ENCODE measurements at places on chromosomes 2 and 18. TPM values are rescaled to one million over a fixed set of nuclear protein-coding genes. Genes with fewer than 3 reads are reported as not detected.
A peak's percentile ranks its signal among the peaks of the same experiment; 100 is the strongest.

The TMEM163 gene
- 0.71 TPM for total RNA-seq

The VWC2L gene
- total RNA-seq: 0.23 TPM

The CCDC102B gene
- total RNA-seq: 6.5 TPM

The IL36RN gene
- total RNA-seq: not detected

The CROCC2 gene
- not detected for total RNA-seq

The FAP gene
- total RNA-seq: not detected

The MBD2 gene
- 36.2 TPM for total RNA-seq

The ICA1L gene
- 15.1 TPM for total RNA-seq

The CTIF gene
- total RNA-seq: 46.7 TPM

The ANKRD30B gene
- not detected for total RNA-seq

DNA sequence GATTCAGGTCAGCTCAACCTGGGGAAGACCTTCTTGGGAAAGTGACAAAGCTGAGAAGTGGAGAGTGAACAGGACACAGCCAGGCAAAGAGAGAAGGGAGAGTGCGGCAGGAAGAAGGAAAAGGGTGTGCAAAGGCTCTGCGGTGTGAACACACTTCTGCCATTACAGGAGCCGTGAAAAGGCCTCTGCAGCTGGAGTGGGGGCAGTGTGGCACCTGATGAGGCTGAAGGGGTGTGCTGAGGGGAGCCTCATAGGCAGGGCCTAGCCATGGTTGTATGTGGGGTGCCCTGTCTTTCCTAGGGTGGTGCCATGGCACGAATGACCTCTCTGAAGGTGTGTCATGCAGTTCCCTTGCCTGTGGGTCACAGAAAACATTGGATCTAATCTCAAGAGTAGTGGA, 347.6 kb downstream of the CYRIA start:
- no peak for DNase-seq

DNA sequence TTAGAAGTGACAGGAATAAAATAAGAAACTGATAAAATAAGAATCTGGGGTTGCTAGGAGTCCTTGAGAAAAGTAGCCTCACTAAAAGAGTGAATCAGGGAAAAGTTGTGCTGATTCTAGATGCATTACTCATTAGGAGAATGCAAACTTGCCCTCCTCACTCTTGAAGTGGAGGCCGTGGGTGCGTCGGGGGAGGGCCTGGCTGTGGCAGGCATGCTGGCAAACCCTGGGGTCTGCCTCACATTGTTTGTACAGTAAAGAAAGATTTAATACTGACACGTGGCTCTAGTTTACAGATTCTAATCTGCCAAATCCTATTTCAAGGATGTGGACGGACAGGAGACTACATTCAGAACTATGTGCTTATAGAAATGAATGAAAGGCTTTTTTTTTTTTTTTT, 41.9 kb downstream of the TANC1 start:
- DNase-seq: no peak

- DNase-seq: no peak
Measured at GRCh38 chr18:53261241-53261640, 921.2 kb downstream of the DCC start.

- DNase-seq: no peak
Measured at GRCh38 chr2:37779611-37780386, 108.4 kb upstream of the CDC42EP3 start.

DNA sequence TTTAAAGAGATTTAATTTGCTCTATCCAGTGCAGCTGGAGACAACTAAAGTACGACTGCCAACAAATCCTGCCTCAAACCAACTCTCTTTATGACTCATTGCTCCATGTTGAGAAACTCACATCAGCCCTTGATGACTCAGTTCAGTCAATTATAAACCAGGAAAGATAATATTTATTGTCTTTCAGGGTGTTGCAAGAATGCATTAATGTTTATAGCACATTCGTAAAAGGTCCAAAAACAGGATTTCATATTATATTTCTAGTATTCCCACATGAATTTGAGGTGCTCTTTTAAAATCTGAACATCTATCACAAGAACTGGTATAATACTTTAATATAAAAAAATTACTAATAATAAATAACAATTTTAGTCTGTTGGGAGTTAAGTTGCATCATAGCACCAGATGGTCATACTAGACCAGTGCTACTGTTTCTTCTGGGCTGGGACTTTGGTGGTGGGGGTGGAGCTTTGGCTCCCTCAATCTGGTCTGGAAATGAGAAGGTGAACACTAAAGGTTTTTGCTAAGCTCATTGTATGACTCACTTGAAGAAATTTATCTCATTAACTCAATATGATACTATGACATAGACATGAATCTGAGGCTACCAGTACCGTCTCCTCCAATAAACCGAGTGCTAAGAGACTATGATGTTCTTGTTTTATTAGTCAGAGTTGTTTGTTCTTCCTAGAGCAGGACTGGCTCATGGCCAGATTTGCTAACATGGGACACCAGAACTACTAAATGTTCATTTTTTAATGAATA, 26.6 kb upstream of the MAP3K20 start:
- no peak for DNase-seq

GRCh38 chr2:30611583-30611982, 164.5 kb downstream of the LCLAT1 start:
- DNase-seq: no peak

- DNase-seq: no peak
Measured at GRCh38 chr2:101688261-101688660, 9.2 kb upstream of the MAP4K4 start.

- DNase-seq: no peak
Measured at GRCh38 chr2:64283006-64283570, 138.9 kb upstream of the PELI1 start.

GRCh38 chr2:96072746-96073145, 38.0 kb upstream of the GPAT2 start:
- DNase-seq: no peak

GRCh38 chr18:79458131-79458838, 62.6 kb downstream of the NFATC1 start:
- DNase-seq: peak; percentile 32

GRCh38 chr2:120604767-120605166, 130.9 kb upstream of the GLI2 start:
- DNase-seq: no peak

DNA sequence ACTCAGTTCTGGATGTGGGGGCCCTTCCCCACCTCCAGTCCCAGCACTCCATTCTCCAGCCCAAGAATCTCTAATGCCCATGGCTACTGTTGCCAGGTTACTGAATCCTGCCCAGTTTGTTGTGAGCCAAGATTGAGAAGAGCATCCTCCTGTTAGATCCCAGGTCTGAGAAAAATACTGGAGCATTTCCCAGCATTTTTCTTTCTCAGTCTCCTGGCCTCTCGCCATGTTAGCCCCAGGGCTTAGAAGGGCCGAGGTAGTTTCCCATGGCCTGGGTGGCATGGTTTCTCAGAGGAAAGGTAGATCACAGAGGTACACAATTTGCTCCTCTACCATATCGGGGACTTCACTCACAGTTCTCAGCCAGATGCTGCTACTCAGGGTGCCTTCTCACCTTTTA, 135.7 kb downstream of the OTX1 start:
- no peak for DNase-seq

GRCh38 chr18:60649842-60650536, 277.4 kb upstream of the MC4R start:
- no peak for DNase-seq

- no peak for DNase-seq
Measured at GRCh38 chr2:119484834-119485233, 39.4 kb downstream of the SCTR start.

GRCh38 chr18:9133225-9133624, 3.4 kb upstream of the ANKRD12 start:
- no peak for DNase-seq

DNA sequence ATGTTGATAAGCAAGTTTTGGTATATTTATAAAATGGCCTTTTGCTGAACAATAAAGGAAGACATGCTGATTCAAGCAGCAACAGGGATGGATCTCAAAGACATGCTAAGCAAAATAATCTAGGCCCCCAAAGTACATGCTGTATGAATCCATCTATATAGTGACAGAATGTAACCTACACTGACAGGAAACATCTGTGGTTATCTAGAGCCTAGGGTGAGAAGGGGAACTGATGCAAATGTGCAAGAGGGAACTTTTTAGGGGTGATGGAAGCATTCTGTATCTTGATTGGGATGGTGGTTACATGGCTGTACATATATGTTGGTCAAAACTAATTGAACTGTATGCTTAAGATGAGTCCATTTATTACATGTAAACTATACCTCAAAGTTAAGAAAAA, 24.2 kb downstream of the CNRIP1 start:
- no peak for DNase-seq

DNA sequence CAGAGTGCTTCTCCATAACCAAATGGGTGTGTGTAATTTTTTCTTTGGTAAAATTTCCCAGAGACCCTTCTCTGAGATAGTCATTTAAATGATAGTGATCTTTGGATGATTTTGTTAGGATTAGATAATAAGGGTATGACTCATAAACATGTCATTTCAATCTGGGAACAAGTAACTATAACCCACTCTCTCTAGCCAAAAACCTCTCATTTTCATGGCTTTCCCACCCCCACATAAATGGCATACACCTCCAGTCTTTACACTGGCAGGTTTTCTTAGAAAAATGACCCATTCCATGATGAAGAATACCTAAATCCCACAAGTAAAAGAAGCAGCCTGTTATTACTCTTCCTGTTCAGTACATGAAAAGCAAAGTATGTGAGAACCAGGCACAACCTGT, 572.0 kb upstream of the ZEB2 start:
- no peak for DNase-seq

DNA sequence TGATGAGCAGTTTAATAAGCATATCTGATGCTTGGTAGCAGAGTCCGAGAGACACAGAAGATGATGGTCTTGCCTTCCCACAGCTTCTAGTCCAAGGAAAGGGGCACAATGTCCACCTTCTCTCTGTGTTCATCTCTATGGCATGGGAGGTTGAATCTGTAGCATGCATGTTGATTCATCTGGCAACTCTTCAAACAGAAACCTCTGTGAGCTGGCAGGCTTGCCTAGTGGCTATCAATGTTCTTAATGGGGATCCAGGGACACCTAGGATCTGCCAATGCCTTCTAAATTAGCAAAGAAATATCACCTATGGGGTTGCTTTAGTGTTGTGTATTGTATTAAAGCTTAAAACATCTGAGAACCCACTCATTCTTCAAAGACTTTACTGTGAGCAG, 170.8 kb downstream of the INO80D start:
- DNase-seq: no peak

GRCh38 chr2:12412898-12413305, 303.8 kb upstream of the TRIB2 start:
- DNase-seq: no peak

DNA sequence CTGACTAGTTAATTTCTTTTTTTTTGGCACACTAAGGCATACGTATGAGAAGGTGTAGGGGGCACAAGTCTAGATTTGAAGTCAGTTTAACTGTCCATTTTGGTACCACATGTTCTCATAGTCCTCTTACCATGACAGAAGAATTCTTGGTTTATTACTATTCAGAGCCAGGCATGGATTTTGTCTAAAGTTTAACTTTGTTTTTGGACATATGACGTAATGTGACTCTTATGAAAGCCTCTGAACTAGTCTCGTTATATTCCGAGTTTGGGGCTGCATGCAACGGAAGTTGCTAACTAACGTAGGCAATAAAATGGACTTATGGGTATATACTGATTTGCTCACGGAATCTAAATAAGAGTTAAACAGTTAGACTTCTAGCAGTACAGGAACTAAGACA, 62.9 kb downstream of the MSTN start:
- no peak for DNase-seq

DNA sequence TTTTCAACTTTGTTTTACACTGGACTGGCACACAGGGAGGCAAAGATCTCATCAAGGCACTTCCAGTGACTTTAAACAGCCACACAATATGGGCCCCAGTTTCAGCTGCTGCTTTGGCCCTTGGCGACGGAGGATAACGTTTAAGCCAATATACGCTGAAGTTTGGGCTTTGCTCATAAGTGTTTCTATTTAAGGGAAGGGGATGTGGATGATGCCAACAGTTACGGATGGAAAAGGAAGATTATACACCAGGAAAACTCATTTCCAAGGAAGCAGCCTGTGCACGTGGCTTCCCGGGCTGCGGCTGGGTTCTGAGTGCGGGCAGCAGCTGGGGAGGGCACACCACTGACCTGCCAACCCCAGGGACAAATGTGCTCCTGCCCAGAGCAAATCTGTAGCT, 151.1 kb downstream of the SH3BP4 start:
- DNase-seq: no peak

DNA sequence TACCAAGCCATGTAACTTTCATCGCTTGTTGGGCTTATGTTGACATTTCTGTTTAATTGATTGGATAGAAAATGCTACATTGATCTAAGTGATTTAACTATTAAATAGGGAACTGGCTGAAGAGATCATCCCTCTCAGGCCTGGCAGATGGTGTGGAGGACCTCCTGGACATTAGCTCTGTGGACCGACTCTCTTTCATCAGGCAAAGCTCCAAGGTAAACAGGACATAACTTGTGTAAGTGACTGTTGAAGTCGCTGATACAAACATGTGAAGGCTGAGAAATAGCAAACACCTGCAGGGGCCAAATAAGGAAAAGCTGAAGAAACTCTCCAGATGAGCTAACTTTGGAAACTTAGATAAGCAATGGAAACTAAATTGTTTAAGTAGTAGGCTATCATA, 68.8 kb downstream of the UNC80 start:
- DNase-seq: no peak

- no peak for DNase-seq
Measured at GRCh38 chr18:35387152-35387571, 10.0 kb upstream of the ZNF396 start.

GRCh38 chr2:30978854-30979253, 159.4 kb downstream of the GALNT14 start:
- no peak for DNase-seq

DNA sequence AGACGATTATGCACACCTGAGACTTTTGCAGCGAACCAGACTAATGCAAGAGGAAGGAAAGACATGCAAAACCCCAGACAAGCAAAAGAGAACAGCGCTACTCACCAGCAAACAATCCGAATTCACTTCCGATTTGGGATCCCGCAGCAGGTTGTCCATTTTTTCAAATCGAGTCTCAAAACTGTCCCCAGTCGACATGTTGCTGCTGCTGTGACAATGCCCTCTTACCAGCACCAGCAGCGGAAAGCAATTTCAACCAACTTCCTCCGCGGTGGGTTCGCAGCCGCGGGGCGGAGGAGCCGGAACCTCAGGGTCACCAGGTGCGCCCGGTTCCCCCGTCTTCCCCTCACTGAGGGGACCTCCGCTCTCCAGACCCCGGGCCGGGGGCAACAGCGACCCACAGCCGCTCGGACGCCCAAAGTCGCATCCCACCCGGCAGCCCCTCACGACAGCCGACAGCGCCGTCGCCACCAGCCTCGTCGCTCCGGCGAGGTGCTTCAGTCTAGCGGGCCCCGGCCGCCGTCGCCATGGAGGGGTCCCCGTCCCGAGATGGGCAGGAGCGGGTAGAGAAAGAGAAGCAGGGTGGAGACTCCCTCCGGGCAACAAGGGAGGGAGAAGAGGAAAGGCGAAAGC, 784 bp downstream of the ROCK1 start:
- no peak for DNase-seq

GRCh38 chr2:15223887-15224286, 337.2 kb downstream of the NBAS start:
- no peak for DNase-seq

- DNase-seq: peak; percentile 87
Measured at GRCh38 chr2:5365871-5366461, 326.2 kb upstream of the SOX11 start.

Measured in neural crest cell (in vitro differentiated cells).